ENCODE measurements at places on chromosomes 3 and 15.

DNA sequence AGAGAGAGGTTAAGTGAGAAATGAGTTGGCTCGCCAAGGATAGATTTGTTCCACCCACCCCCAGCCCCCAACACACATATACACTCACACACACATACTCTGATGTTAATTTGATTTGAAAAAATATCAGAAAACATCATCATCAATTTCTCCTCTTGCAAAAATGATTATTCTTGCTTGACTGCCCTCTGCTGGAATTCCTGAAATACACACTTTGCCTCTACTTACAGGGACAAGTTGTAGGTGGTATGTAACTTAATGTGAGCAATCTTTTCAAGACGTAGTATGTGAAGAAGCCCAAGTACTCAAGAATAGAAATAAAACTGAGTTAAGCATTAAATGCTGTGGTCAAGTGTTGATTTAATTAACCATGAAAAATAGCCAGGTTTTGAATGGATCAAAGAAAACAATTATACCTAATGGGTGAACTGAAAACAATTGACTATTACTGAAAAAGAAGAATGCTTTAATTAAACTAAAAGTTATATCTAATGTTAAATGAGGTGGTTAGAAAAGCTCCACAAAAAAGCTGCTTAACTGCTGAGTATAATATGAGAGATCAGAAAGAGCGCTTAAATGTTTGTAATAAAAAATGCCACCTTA, 46.6 kb upstream of the MDFIC2 start:
- DNase-seq = no peak

DNA sequence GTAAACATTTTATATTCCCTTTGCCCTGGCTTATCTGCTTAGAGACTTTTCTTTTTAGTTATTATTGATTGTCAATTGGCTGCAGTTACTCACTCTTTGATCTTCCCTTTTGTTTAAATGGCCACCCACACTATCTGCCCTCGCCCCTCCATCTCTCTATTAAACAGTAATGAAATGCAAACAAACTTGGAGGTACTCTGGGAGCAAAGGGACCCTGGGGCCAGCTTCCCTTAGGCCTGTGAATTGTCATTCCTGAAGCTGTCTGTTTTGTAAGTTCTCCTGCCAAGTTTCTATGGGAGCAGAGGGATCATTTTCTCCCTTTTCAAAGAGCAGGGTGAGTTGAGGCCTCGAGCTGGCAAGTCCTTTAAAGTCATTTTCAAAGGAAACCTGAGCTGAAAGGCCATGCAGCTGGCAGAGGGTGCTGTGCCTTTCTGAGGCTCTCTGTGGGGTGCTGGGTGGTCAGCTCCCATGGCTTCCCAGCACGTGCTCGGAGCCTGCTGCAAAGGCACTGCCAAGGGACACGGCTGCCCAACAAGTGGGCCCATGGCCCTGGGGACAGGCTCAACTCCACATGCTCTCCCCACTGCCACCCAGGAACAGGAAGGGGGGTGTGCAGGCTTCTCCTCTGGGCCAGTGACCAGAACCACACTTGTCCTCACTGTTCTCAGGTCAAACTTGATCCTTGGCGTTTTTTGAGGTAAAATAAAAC, 17.4 kb upstream of the RTP2 start:
- no peak for DNase-seq

GRCh38 chr15:64683378-64683777, 92.0 kb downstream of the RBPMS2 start:
- no peak for DNase-seq

GRCh38 chr3:138377804-138378203, 29.4 kb downstream of the MRAS start:
- no peak for DNase-seq

DNA sequence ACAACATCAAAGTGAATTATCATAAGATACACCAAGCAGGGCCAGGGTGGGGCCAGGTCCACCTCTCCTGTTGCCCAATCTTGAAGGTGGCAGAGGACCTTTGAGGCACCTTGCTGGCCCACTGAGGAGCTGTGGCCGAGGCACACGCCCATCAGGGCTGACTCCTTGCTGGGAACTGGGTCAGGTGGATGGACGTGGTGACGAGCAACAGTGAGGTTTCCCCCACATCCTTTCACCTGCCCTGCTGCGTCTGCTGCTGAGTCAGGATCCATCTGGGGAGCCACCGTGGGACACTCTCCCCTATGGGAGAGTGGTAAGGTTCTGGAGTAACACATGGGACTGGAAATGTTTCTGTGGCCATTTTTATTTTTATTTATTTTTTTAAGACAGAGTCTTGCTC, 17.3 kb upstream of the FURIN start:
- no peak for DNase-seq

DNA sequence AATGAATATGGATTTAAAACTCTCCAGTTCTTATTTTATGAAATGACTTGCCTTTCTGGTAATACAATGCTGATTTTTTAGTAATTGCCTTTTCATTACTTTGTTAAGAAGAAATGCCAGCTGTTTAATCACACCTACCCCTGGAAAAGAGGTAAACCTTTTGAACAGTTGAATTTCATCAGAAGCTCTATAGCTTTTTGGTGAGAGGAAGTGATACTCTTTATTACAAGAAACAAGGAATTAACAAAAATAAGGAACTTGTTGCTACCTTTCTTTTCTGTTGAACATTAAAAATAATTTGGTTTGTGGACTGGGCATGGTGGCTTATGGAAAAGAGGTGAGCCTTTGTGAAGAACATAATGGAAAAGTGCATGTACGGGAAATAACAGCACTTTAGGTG, 19.7 kb downstream of the BLOC1S6 start:
- no peak for DNase-seq

- DNase-seq = no peak
These were observed 27.5 kb downstream of the MELTF start for GRCh38 chr3:197001972-197002700.

GRCh38 chr3:184968115-184968514, 156.1 kb downstream of the VPS8 start:
- DNase-seq = no peak

DNA sequence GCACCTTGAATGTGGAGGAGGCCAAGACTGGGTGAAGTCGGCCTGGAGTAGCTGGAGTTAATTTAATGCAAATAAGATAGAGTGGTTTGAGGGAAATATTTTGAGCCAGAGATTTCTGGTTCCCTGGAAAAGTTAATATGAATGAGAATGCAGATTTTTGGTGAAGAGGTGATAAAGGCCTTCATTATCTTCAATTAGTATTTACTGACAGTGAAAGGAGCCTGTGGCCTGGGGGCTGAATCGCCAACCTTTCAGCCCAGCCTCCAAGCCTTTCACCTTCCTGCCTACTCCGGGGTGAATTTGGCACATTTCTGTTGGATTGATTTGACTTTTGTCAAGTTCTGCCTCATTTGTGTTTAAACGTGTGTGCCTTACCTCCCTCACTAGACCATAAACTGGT, 147.8 kb downstream of the SOX2 start:
- no peak for DNase-seq

Measured in stimulated activated CD8-positive, alpha-beta memory T cell treated with anti-CD3 and anti-CD28 coated beads, Interleukin-7, amount 100 ng/mL, for 1 hour (primary cell).